K562 (cell line): ENCODE measurements at places on chromosomes 2 and 18.

DNA sequence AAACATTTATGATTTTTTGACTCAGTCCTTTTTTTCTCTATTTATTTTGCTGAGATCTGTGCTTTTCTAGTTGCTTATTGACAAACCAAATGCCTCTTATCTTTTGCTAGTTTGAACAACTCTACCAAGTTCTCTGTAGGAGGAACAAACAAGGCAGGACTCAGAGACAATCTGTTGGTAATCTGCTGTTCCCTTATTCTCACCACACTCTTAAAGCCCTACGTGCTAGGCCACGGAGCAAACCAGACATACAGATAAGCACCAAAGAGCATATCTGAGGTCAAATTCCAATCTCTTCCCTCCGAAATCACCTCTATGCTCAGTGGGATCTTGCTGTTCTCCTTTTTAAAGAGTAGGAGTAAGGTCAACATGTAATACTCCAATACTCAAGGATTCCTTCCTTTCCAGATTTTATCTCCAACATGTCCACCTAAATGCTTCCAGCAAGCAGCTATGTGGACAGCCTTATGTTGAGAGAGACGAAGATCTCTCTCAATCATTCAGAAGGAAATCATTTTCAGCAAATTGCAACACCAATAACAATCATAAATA lies 18.4 kb downstream of the FN1 start:
- no peak for DNase-seq

GRCh38 chr2:232139786-232140562 lies 178.5 kb downstream of the DIS3L2 start:
- no peak for DNase-seq

GRCh38 chr2:234874347-234875046 lies 77.3 kb upstream of the SH3BP4 start:
- no peak for DNase-seq

DNA sequence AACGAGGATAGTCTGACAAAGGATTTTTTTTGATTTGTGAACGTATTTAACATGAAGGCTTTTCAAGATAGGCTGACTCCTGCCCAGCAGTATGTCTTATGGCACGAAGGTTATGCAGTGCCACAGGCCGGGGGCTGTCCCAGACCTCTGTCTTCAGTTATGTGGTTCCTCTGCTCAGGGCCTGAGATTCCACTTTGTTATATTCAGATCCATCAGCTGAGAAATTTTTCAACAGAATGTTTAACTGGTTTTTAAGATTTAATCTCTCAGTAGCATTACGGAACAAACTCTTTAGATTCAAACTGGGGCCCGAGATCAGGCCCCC lies 20.0 kb downstream of the C2orf74 start:
- DNase-seq, result no peak
